ENCODE measurements at places on chromosomes 3 and 15. TPM values are rescaled to one million over a fixed set of nuclear protein-coding genes. Genes with fewer than 3 reads are reported as not detected.

SRP14 gene
- 150 TPM for total RNA-seq

CCR4 gene
- 22.8 TPM for total RNA-seq

CISH gene
- total RNA-seq = 266 TPM

KLHL6 gene
- total RNA-seq = 31.5 TPM

SH2D7 gene
- total RNA-seq = 0.28 TPM

GOLGA6C gene
- not detected for total RNA-seq

FAN1 gene
- 16.9 TPM for total RNA-seq

TPRG1 gene
- total RNA-seq = 9.7 TPM

CLEC3B gene
- total RNA-seq = not detected

LRRC31 gene
- total RNA-seq = not detected

STRA6 gene
- not detected for total RNA-seq

SI gene
- total RNA-seq = not detected

CFAP20DC gene
- 1.4 TPM for total RNA-seq

FGD5 gene
- total RNA-seq = not detected

CLDN11 gene
- not detected for total RNA-seq

PIGZ gene
- 2.6 TPM for total RNA-seq

IQCF5 gene
- not detected for total RNA-seq

TMEM212 gene
- total RNA-seq = not detected

SOX2 gene
- total RNA-seq = not detected

BTBD1 gene
- 73.2 TPM for total RNA-seq

LRRC3B gene
- not detected for total RNA-seq

AMOTL2 gene
- not detected for total RNA-seq

ADCY5 gene
- not detected for total RNA-seq

TMCO5A gene
- not detected for total RNA-seq

GHSR gene
- total RNA-seq = not detected

SMCO1 gene
- not detected for total RNA-seq

CAMKV gene
- not detected for total RNA-seq

TJP1 gene
- not detected for total RNA-seq

TXNRD3 gene
- total RNA-seq = 0.50 TPM

ADGRG7 gene
- not detected for total RNA-seq

RASGRP1 gene
- 202 TPM for total RNA-seq

CFAP100 gene
- not detected for total RNA-seq

ITGA11 gene
- not detected for total RNA-seq

CYP1A2 gene
- total RNA-seq = not detected

CORO2B gene
- total RNA-seq = not detected

GNB4 gene
- 7.5 TPM for total RNA-seq

All from activated CD8-positive, alpha-beta memory T cell treated with anti-CD3 and anti-CD28 coated beads, Interleukin-2, amount 10 ng/mL, durations not matched to agents 7 days and 5 days (primary cell).